KG1 (cell line): ENCODE measurements at places on chromosomes 16 and 17.

DNA sequence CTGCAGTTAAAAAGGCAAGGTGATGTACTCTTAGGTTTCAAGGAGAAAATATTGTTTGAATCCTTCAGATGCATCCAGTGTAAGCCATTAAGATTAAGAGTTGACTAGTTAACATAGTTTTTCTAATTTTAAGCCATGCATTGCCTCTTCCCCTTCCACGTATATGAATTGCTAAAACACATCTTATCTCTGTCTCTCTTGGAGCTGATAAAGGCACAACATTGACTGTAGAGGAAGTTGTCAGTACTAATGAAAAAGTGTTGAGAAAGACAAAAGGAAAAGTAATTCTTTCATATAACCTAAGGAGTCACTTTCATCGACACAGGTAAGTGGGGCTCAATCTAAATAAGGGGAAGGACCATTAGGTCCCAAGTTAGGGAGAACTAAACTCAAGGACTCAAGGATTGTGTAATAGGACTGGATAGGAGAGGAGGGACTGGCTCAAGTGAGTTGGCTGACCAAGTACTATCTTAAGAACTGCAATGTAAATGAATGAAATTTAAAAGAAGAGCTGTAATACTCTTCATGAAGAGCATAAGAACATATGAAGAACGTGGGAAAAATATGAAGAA, 55.6 kb downstream of the GRB7 start:
- DNase-seq: no peak

DNA sequence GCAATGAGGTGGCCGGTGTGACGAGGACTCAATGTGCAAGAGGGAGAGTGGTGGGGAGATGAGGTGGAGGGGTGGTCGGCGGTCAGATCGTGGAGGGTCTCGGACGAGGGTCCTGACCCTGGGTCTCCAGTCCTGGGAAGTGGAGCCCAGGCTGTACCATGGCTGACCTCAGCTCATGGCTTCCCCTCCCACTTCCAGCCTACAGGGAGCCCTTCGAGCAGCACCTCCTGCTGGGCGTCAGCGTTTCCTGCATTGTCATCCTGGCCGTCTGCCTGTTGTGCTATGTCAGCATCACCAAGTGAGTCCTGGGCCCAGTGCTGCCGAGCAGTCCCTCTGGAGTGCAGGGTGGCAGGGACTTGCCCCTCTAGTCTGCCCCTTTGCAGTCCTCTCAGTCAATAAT, 41.8 kb downstream of the IL4R start:
- no peak for DNase-seq

GRCh38 chr16:79600638-79601091, at the start of gene MAF:
MAF (minus strand) TSS chr16:79600737; CDS start chr16:79599902, 835 bp downstream.
- peak; percentile 3 for DNase-seq

DNA sequence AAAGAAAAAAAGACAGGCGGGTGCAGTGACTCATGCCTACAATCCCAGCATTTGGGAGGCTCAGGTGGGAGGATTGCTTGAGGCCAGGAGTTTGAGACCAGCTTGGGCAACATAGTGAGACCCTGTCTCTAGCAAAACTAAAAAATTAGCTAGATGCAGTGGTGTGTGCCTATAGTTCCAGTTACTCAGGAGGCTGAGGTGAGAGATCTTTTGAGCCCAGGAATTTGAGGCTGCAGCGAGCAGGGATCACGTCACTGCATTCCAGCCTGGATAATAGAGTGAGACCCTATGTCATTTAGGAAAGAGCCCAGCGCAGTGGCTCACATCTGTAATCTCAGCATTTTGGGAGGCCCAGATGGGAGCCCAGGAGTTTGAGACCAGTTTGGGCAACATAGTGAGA, 126.6 kb downstream of the CMIP start:
- no peak for DNase-seq
